Right atrium auricular region (tissue), 2 donors: ENCODE measurements at places on chromosomes 2 and 18.

DNA sequence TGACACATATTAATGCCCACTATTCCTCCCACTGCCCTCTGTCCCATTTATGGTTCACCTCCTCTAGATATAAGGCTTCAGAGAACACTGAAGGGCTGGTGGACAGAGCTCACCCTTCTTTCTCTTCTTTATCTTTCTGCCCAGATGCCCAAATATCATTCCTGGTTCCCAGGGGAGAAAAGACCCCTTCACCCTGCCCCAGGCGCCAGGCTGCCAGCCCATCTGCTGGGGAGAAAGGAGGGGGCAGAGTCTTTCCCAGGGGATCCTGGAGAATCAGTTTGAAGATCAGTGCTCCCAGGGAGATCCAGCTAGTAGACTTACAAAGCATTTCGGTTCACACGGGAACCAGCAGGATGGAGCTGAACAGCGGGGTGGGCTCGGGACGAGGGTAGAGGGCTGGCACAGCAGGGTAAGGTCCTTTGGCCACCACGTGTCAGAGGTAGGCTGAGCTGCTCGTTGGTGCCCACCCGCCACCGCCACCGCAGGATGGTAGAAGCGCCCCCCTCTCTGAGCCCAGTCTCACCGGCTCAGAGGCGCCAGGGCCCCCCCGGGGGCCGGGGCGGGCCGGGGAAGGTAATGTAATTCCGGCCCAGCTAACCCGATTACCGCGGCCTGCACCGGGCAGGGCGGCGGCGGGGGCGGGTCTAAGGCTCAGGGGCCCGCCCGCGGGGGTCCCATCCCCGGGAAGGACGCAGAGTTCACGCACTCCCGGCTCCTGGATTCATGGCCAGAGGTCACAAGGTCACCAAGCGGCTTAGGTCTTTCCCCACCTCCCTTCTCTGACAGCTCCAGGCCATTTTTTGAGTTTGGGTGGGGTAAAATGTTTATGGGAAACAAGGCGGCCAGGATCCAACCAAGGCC lies 1.3 kb upstream of the TLX2 start:
- no peak for DNase-seq
- no peaks in the 10 kb centered on the region for H3K36me3 ChIP-seq
- peaks cover 37% of the 10 kb centered on the region for H3K4me1 ChIP-seq
- no peak overlapping the region for H3K4me3 ChIP-seq
- H3K27me3 ChIP-seq: peaks cover 38% of the 10 kb centered on the region
- no peak overlapping the region for H3K27ac ChIP-seq

DNA sequence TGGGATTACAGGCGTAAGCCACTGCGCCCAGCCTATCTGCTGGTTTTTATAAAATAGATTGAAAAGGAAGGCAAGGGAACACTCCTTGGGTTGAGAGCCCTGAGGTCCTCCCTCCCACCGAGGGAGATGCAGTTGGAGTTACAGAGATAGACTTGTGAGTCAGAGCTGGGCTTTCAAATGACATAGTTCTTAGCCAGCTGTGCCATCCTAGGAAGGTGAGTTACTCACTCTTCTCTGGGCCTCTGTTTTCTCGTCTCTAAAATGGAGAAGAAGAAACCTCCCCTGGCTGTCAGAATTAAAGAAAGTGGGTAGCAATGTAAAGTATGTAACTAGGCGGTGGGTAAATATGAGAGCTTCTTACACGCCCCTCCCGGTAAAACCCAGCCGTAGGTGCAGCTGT lies 2.4 kb downstream of the LRRFIP1 start:
- H3K27ac ChIP-seq: peak overlapping the region; percentile 89
- H3K4me1 ChIP-seq: no peaks in the 10 kb centered on the region
- H3K4me3 ChIP-seq: no peak overlapping the region
- no peak for DNase-seq
- H3K36me3 ChIP-seq: no peaks in the 10 kb centered on the region
- H3K27me3 ChIP-seq: no peaks in the 10 kb centered on the region

DNA sequence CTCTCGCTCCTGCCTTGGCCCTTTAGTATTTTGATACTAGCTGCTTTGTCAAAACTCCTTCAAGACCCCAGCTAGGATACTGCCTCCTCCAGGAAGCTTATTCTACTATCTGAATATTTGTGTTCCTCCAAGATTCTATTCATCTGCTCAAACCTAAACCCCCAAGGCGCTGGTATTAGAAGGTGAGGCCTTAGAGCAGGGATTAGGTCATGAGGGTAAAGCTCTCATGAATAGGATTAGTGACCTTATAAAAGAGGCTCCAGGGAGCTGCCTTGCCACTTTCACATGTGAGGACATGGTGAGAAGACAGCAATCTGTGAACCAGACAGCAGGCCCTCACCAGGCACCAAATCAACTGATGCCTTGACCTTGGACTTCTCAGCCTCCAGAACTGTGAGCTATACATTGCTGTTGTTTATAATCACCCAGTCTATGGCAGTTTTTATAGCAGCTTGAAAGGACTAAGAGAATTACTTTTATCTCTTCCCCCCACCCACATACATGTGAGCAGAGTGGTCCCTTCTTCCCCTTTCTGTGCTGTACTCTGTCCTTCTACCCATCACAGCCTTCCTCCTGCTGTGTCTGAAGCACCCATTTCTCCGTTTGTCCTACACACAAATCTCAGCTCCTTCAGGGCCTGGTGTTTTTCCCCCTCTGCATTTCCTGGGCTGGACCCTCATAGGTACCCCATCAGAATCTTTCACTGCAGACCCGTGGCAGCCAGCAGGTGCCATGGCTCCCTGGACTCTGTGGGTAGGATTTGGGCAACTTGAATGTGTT lies 54.5 kb downstream of the HS1BP3 start:
- peak overlapping the region; percentile 78 for H3K27ac ChIP-seq
- H3K27me3 ChIP-seq: no peaks in the 10 kb centered on the region
- no peak overlapping the region for H3K4me3 ChIP-seq
- H3K36me3 ChIP-seq: no peaks in the 10 kb centered on the region
- peak; percentile 54 for DNase-seq

GRCh38 chr2:180519276-180519675 lies 461.1 kb upstream of the UBE2E3 start:
- H3K4me1 ChIP-seq: no peaks in the 10 kb centered on the region
- no peaks in the 10 kb centered on the region for H3K27me3 ChIP-seq
- DNase-seq: no peak
- H3K27ac ChIP-seq: no peak overlapping the region
- H3K4me3 ChIP-seq: no peak overlapping the region

DNA sequence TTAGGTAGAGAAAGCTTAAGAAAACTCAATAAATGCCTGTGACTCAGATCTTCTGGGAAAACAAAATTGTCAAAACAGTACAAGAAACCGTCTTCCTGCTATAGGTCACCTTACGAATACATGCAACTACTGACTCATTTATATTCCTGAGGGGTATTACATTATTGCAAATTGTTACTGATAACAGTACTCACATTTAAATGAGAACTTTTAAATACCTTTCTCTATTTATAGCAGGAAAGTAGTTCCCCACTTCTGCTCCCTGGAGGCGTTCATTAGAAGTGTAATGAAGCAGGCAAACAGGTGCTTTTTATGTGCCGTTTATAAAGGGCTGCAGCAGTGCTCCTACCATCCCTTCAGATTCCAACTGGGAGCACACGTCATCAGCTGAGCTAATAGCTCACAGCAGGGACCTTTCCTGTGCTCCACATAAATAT lies 65.1 kb upstream of the RPRM start:
- H3K4me1 ChIP-seq: no peaks in the 10 kb centered on the region
- H3K27ac ChIP-seq: no peak overlapping the region
- no peaks in the 10 kb centered on the region for H3K36me3 ChIP-seq
- DNase-seq: no peak
- H3K27me3 ChIP-seq: no peaks in the 10 kb centered on the region
